CD4-positive, alpha-beta memory T cell (primary cell): ENCODE measurements at places on chromosomes 6 and 20.

GRCh38 chr20:23446505-23446904, 6.2 kb downstream of the CST11 start:
- no peak for DNase-seq

DNA sequence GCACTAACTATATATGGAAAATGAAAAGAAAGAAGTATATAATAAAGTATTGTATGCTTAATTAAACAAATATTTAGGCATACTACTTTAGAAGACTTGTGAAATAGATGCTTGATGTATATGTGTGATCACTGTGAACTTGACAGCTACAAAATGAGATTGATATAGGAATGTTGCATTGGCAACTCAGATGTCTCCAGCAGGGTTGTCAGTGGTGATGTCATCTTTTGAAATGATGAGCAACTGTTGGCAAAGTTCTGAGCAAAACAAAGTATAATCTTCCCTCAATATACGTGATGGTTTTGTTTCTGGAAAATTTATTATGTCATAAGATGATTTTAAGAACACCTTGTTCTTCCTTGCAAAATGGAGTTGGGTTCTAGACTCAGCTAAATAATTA, 133.8 kb downstream of the ARID1B start:
- DNase-seq, result no peak

DNA sequence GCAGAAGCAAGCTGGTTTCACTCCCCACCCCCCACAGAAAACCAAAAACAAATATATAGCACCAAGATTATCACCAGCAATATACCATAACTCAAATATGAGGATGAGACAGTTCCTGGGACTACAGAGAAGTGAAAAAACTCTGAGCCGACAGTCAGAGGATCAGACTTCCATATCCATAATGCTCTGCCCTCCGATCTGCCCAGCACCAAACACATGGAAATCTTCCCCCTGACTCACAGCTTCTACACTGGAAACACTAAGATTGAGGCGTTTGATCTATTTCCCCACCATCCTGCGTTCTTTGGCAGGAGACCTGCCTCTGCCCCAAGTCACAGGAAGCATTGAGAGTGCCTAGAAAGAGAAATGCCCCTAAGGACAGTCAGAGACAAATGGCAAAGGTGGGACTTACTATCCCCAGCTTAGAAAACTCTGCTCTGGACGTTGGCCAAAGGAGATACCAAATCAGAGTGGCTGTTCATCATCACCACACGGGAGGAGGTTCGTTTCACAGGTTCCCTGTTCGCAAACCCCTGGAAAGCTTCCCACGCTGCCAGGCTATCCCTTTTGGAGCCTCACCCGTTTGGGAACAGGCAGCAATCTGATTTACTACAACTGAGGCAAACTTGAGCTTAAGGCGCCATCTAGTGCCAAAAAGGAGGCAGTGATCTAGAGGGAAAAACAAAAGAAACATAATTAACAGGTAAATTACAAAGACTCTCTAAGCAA, 48.7 kb upstream of the SRSF6 start:
- no peak for DNase-seq

- no peak for DNase-seq
Observed at GRCh38 chr6:63724721-63725120, 89.1 kb downstream of the PHF3 start.

- DNase-seq, result no peak
Observed at GRCh38 chr6:49541210-49541724, 9.2 kb upstream of the C6orf141 start.

DNA sequence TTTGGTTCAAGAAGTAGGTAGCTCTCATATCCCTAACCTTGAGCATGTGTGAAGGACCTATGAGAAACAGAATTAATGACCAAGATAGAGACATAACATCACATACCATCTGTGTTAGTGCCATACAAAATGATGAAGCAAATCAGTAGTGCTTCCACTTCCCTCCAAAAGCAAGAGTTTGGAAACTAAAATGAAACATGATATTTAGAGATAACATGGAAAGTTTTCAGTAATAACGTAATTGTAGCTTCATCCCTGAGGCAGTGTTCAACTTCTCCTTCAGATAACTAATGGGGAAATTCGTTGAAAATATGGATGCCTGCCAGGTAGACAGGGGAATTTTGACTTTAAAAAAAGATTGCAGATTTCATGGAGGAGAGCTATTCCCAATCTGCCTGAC, 248.4 kb upstream of the IRAK1BP1 start:
- DNase-seq, result no peak

- no peak for DNase-seq
Observed at GRCh38 chr6:81750200-81750599, 2.3 kb downstream of the TENT5A start.

GRCh38 chr20:38790200-38791053, 15.1 kb upstream of the PPP1R16B start:
- peak; percentile 59 for DNase-seq

DNA sequence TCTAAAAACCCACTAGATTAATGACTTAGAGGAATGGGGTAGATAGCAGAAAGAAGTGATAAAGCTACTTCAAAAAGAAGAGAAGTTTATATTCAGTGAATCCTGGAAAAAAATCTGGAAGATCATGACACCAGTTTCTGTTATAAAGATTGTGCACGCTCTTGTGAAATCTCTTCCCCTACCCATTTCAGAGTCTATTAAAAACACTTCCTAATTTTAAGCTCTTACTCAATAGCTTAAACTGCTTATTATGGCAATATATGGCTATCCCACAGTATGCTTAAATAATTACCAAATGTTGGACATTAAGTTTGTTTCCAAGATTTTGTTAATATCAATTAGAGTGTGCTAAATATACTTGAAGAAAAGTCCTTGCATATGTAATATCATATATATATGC, 585.3 kb upstream of the MAN1A1 start:
- no peak for DNase-seq

GRCh38 chr6:17865243-17865642, 122.2 kb downstream of the KIF13A start:
- DNase-seq, result no peak

DNA sequence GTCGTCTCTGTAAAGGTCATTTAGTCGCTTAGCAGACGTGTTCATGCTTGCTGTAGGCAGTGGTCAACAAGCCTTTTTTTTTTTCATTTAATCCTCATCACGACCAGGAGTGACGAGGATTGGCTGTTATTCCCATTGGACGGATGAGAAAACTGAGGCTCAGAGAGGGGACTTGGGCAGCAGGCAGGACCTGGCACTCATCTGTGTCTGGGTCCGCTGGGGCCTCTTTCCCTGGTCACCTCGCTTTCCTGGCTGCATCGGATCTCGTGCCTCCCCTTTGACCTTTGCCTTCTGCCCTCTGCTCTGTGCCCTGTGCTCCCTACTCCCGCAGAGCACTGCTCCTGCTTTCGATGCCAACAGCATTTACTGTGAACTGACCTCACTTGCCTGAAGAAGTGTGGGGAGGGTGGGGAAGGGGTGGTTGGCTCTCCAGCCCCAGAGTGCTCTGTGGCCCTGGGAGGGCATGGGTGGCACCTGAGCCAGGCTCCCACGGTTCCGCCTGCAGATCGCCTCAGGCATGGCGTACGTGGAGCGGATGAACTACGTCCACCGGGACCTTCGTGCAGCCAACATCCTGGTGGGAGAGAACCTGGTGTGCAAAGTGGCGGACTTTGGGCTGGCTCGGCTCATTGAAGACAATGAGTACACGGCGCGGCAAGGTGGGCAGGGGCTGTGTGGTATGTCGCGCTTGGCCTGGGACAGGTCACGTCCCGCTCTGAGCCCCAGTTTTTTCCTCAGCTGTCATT, 56.2 kb downstream of the SRC start:
- DNase-seq, result no peak

DNA sequence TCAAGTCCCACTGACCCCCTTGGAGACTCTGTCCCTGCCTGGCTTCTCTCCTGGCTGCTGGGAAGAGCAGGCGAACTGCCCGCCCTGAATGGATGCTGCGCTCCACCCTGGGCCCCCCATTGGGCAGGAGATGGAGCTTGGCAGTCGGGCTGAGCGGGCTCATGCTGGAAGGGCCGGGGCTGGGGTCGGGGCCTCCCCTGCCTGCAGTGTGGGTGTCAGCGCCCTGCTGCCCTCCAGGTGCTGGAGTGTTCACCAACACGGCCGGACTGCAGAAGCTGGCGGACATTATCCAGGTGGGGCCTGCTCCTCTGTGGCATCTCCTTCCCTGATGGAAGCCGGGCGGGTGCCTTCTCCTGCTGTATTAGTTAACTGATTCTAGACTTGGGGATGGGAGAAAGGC, 16.0 kb upstream of the TNFRSF6B start:
- DNase-seq, result no peak

- DNase-seq, result no peak
Observed at GRCh38 chr6:150835620-150836019, 29.9 kb upstream of the MTHFD1L start.

DNA sequence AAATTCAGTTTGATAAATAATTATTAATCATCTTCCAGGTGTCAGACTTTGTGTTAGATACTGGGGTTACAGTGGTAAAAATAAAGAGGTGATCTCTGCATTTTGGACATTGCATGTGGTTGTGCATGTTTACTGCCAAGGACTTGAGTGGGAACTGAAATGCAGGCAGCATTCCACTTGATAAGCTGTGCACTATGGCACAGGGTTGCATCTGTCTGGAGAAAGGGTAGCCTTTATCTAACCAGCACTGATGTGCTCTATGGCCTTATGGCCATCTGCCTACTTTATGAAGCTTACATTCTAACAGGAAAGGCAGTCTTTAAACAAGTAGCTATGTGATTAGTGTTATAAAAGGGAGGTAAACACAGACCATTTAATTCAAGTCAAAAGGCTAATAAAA, 53.0 kb upstream of the MLIP start:
- DNase-seq, result no peak

DNA sequence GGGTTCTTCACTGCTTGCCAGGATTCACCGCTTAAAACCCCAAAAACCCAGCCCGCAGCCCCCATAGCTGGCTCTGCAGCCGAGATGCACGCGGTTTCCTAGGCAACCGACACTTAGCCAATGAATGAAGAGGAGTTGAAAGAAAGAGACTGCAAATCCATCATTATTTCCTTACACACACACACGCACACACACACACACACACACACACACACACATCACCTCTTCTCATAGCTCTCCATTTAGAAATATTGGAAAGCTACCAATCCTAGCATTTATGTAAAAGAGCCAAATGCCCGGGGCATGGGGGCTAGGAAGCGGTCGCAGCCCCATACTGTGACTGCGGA, 3.4 kb upstream of the TUBB2B start:
- no peak for DNase-seq

DNA sequence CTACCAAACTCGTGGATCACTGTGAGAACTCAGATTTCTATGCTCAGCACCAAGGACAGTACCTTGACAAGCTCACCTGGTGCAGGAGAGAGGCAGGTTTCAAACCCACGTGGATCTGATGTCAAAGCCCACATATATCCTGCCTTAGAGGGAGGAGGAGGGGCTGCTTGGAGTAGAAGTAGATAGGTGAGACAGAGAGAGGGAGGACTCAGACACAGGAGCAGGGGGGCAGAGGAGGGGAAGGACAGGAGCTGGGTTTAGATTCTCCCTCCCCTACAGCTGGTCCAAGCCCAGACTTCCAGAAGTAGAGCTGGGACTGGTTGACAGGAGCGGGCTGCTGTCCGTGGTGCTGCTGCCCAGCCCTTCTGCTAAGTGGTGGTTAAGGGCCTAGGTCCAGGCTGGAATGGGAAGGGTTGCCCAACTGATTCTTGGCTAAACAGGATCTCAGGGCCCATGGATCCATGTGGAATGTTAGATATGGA, 77.5 kb downstream of the CDH22 start:
- DNase-seq, result no peak

DNA sequence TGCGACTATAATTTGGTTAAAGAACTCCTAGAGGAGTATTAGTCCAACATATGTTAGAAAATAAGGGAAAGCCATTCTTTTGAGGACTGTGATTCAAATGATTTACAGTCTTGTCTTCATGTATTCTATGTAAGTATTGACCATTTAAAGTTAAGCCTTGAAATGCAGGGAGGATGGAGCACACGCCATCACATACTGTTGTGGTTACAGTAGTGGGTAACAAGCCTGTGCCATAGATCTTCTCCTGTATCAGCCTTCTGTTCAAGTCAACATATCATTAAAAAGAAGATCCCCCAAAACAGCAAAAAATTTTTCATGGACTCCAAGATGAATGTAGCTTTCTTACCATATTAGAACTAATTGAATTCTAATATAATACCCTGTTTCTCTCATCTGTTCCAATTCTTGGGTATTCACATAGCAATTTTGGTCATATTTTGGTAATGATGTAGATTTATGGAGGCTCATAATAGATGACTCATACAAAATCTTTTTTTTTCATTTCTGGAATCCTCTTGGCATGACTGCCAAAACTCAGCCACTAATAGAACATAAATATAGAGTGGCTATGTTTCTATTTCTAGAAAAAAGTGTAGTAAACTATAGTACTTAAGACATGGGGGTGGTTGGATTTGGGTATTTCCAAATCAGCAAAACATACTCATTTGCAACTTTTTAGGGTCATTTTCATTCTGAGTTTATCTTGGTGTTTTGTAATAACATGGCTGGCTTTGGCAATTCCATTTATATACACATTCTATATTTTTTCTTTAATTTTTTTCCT, 413.5 kb downstream of the BCKDHB start:
- no peak for DNase-seq

GRCh38 chr6:27502508-27503435, 29.9 kb upstream of the ZNF184 start:
- peak; percentile 73 for DNase-seq

- DNase-seq, result no peak
Observed at GRCh38 chr6:55918639-55919038, 43.2 kb upstream of the BMP5 start.

GRCh38 chr20:13457487-13457886, 181.2 kb downstream of the TASP1 start:
- DNase-seq, result no peak

GRCh38 chr6:9025228-9025627, 589.9 kb upstream of the SLC35B3 start:
- no peak for DNase-seq

DNA sequence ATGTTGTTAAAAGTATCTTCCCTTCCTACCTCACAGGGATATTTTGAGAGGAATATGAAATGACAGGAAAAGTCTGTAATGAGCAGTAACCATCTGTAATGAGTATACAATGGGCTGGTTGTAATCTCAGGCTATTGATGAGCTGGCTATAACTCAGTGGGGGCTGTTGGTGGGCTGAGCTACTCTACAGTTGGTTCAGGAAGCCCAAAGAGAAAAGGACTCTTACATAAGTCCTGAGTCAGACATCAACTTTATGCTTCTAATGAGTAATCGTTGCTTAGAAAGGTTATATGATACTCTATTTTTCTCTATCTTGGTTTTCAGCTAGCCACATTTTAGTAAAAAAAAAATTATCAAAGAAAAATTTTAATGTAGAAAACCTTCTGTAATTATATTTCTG, 26.4 kb downstream of the ZNF391 start:
- DNase-seq, result no peak

GRCh38 chr6:166112580-166112979, 55.1 kb downstream of the TBXT start:
- no peak for DNase-seq

- no peak for DNase-seq
Observed at GRCh38 chr6:166643891-166644590, 17.0 kb upstream of the RPS6KA2 start.

GRCh38 chr6:152700427-152700826, 2.7 kb downstream of the MYCT1 start:
- DNase-seq, result no peak

GRCh38 chr6:8859501-8859900, 424.2 kb upstream of the SLC35B3 start:
- no peak for DNase-seq
